ENCODE measurements at places on chromosomes 16 and 17.

DNA sequence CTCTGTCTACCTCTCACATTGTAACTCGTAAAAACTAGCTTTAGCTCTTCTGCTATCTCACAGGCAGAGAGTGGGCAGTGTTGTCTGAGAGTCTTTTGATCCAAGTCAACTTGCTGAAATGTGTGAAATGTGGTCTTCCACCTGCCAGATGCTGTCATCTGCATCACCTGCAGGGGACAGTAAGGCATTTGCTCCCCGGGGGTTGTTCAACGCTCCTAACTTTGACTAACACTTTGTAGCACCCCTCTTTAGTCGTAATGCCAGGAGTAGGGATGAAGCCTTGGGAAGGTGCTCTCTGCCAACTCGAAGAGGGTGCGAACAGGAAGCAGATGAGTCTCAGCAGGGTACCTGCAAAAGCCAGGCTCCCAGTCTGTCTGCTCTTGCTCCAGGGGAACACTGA, 36.1 kb downstream of the SNX11 start:
- DNase-seq = no peak

GRCh38 chr16:80526418-80527061, 14.3 kb upstream of the DYNLRB2 start:
- DNase-seq = no peak

DNA sequence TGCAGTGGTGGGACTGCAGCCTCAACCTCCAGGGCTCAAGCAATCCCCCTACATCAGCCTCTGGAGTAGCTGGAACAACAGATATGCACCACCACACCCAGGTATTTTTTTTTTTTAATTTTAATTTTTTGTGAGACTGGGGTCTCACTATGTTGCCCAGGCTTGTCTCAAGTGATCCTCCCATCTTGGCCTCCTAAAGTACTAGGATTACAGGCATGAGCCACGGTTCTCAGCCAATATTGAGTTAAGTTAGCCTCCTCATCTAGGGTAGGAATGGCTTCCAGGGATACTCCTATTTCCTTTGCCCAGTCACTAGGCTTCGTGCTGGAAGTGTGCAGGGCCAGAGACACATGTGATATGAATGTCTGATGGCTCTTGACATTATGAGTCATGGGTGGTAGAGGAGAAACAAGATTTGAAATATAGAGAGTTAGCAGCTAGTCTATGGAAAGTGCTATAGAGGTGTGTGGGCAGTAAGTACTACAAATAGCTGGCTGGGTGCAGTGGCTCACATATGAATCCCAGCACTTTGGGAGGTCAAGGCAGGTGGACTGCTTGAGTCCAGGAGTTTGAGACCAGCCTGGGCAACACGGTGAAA, 8.0 kb upstream of the HES7 start:
- DNase-seq = no peak

GRCh38 chr17:4105232-4105631, 37.6 kb downstream of the ZZEF1 start:
- DNase-seq = no peak

GRCh38 chr17:6475411-6475810, 31.2 kb downstream of the PIMREG start:
- DNase-seq = no peak

GRCh38 chr16:78284957-78285434, 185.5 kb downstream of the WWOX start:
- no peak for DNase-seq

GRCh38 chr16:85631230-85631629, 18.1 kb downstream of the GSE1 start:
- DNase-seq = no peak

- no peak for DNase-seq
These were observed 277.0 kb downstream of the WWOX start for GRCh38 chr16:78376452-78376851.

- DNase-seq = no peak
These were observed 3.9 kb upstream of the PHAF1 start for GRCh38 chr16:67105881-67106280.

DNA sequence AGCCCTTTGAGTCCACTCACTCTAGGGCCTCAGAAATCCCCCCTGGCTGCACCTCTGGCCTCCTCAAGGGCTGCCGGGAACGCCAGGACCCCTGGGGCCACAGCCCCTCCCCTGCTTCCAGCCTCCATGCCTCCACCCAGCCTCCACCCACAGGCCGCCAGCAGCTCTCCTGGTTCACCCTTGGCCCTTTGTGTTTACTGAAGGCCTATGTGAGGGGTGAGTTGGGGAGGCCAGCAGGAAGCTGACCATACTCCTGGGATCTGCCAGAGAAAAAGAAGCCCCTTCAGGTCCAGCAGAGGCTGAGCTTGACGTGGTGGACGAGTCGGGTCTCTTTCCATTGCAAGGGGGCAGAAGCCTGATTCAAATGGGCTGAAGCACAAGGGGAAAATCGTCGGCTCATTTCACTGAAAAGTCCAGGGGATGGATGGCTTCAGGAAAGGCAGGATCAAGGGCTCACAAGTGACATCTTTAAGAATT, 18.3 kb upstream of the ATP2A3 start:
- DNase-seq = no peak

GRCh38 chr17:82458885-82459424, 414 bp downstream of the NARF start:
- DNase-seq = no peak

- DNase-seq = no peak
These were observed 6.0 kb downstream of the SCN4A start for GRCh38 chr17:63966646-63967264.

DNA sequence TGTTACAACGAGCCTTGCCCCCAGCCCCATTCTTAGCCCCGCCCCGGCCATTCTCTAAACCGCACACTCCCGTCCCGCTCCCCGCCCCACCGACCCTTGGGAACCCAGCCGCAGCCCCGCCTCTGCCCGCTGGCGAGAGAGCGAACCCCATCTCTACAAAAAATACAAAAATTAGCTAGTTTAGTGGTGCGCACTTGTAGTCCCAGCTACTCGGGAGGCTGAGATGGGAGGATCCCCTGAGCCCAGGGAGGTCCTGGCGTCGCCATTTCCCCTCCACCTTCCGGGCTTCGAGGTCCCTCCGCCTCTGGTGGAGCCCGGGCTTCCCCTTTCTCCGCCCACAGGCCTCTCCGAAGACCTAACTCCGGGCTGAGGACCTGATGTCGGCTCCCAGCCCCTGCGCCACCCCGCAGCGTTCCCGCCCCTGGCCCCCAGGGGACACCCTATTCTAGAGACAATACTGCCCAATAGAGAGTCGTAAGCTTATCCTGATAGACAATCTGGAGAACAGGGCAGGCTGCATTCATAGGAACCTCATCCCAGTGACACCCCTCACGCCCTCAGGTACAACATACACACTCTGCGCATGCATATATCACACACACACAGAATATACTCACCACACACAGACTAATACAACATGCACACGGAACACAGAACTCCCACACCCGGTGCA, 480 bp upstream of the PROCA1 start:
- no peak for DNase-seq

DNA sequence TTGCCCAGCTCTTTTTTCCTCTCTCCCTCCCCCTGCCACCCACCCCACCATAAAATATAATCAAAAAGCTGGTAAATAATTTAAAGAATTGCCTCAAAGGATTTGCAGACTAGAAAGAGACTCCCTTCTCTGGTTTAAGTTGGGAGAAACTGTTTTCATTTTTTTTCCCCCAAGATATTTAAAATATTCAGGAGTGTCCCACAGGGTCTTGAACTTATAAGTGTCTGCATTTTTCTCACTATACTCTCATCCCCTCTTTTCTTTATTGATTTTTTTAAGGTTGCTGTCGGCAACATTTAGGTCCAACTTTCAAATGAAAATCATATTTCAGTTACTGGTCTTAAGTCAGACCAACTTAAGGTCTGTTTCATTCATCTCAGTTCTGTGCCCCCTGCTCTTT, 210.2 kb downstream of the MSI2 start:
- DNase-seq = no peak

DNA sequence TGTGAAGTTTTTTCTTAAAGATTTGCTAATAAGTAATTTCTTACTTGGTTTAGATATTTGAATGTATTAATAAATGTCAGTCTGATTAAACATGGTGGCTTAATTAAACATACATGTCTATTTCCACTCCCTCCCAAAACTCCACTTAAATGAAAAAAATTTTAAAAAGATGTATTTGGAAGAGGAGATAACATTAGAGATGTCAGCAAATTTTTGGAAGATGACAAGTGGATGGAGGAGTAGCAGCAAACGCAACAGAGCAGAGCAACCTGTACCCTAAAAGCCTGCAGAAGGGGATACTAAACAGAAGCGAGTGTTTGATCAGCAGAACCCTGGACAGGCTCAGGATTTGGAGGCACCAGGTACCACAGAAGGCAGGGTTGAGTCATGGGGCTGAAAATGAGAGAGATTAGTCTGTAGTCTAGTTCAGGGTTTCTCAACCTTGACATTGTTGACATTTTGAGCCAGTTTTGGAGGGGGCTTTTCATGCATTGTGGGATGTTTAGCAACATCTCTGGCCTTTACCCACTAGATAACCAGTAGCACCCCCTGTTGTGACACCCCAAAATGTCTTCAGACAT, 17.8 kb downstream of the LUC7L3 start:
- no peak for DNase-seq

DNA sequence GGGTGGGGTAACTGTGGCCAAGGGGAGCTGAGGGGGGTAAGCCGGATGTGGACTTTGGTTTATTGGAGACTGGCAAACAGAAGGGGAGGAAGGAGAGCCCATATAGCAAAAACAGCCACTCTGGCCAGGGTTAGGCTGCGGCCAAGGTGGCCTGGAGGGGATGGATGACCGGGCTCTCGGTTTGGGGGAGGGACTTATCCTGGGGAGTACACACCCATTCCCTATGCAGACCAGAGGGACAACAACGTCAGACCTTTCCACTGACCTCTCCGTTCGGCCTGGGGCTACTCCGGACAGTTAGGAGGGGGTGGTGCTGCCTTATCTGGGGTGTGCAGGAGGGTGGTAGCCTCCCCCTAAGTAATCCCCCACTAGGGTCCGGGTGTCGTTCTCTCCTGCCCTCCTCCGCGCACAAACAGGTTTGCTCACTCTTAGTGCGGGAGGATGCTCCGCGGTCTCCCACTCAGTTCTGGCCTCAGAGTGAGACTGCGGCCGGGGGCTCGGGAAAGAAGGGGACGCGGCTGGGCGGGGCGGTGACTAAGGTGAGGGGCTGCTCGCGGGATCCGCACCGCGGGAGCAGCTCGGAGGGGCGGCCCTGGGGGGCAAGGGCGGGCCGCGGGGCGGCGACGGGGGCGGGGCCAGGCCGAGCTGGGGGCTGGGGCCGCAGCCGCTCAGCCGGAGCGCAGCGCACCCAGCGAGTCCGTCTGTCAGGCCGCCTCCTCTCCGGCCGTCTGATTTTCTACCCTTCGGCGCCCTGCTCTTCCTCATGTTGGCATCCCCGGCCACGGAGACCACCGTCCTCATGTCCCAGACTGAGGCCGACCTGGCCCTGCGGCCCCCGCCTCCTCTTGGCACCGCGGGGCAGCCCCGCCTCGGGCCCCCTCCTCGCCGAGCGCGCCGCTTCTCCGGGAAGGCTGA, at the start of gene WNK4:
Gene WNK4, plus strand, starts transcription at position 675 of the 915 bp plus-strand sequence. Its CDS starts 89 bp downstream, at position 764.
- no peak for DNase-seq

GRCh38 chr16:70433458-70434103, 5.3 kb downstream of the ST3GAL2 start:
- no peak for DNase-seq

DNA sequence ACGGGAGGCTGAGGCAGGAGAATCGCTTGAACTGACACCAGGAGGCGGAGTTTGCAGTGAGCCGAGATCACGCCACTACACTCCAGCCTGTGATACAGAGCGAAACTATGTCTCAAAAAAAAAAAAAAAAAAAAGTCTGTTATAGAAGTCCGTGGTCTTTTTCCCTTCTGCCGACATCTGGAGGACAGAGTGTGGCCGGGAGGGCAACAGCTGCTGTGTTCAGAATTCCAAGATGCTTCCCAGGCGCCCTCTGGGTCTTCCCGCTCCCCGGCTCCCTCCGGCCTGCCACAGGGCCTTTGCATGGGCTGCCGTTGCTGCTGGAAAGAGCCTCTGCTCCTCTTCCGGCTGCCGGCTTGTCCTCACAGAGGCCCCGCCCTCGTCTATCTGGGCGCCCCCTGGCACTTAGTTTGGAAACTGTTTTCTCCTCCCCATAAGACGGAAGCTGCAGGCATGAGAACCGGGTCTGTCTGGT, 2.4 kb upstream of the CACNA1H start:
- DNase-seq = no peak

DNA sequence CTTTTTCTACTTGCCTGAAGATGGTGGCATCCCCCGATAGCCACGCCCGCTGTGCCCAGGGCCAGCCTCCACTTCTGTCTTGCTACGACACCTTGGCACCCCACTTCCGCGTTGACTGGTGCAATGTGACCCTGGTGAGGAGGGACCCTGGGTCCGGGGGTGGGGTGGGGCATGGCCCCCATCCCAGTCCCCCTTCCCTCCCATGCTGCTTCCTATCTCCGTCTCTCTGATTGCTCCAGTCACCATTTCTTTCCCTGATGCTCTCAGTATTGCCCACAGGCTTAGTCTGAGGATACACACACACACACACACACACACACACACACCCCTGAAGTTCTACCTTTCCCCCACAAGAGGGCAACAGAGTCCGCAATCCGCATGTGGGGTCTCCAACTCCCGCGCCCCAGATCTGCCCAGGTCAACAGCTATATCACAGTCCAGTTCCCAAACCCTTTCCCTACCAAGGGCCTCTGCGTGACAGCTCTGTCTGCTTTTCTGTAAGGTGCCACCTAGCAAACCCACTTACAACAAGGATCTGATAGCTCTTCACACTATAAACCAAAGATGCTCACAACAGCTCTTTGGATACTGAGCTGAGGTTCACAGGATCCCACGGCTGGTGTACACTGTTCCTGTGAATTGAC, 3.4 kb downstream of the SGCA start:
- DNase-seq = no peak

DNA sequence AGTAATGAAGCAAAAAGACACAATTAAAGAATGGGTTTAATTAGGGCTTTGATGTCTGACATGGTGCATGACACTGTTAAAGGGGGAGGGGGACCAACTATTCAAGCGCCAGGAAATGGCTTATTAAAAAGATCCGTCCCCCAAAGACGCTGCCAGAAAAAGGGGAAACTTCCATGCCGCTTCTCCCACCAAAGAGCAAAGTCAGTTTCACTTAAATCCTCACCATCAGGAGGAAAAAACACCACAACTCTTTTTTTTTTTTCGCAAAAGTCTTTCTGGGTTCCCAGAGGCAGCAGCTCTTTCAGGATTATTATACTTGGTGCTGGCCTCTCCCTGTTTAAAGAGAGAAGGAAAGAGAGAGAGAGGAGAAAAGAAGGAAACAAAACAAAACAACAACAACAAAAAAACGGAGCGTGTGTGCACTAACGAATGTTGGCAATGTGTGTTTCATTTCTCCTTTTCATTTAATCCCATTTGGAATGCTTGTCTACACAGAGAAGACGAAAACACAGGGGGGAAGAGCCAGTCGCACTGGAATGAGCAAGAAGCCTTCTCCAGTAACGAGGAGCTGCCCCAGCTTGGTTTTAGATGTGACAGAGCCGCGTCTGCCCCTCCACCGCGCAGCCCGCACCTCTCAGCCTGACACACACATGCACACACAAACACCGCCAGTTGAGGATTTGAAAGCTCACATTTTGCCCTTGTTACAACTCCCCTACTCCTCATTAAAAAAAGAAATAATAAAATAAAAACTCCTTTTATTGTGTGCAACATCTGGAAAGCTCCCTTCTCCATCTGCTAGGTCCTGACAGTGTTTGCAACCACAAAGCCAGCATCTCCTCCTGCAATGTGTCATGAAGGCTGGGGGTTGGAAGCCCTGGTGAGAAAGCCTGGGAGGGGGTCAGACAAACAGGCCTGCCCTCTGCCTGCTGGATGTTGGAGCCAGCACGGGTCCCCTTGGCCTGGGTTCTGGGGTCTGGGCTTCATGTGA, 32.7 kb upstream of the AXIN2 start:
- no peak for DNase-seq

GRCh38 chr17:46719891-46720290, 98.6 kb downstream of the WNT3 start:
- no peak for DNase-seq
